ENCODE measurements at places on chromosomes 5 and 9. TPM values are rescaled to one million over a fixed set of nuclear protein-coding genes. Genes with fewer than 3 reads are reported as not detected.
A peak's percentile ranks its signal among the peaks of the same experiment; 100 is the strongest.

PCDHB15 gene
- not detected for total RNA-seq

TRPM6 gene
- total RNA-seq: not detected

CER1 gene
- total RNA-seq: not detected

ARSI gene
- not detected for total RNA-seq

DNAI1 gene
- not detected for total RNA-seq

GTF2H2C gene
- 30.7 TPM for total RNA-seq

PAPPA gene
- total RNA-seq: not detected

SLC25A2 gene
- total RNA-seq: 0.42 TPM

NOXA1 gene
- total RNA-seq: 0.46 TPM

F2RL1 gene
- 0.27 TPM for total RNA-seq

MCCC2 gene
- total RNA-seq: 40.1 TPM

SMIM33 gene
- 1.2 TPM for total RNA-seq

IFNK gene
- not detected for total RNA-seq

GFI1B gene
- total RNA-seq: not detected

CDO1 gene
- total RNA-seq: not detected

PHF24 gene
- total RNA-seq: not detected

GRCh38 chr5:82309091-82309531 is 31.0 kb upstream of the RPS23 start:
- DNase-seq: no peak

DNA sequence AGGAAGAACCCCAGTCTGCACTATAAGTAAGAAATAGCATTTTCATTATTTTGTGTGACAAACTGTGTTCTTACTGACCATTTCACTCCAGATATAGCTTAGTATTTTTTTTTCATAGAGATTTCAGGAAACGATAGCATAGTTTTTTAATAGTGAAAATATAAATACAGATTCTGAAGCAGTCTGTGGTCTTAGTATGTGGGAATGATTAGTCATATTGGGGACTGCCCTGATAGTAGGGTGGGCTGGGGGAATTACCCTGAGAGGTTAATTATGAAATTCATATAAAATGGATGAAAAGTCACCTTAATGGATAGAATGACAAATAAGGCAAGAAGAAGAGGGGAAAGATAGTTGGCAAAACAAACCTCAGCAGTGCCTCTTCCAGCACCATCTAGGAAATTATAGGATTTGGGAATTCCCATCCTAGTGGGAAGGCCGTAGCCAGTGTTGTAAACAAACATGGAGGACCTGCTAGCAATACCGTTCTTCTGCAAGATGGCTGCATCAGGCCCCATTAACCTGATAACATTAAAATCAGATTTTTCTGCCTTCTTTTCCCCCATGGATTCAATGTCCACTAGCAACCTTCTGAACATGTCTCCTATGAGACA is 23.7 kb upstream of the NR3C1 start:
- no peak for DNase-seq

GRCh38 chr5:143056792-143057579 is 286.8 kb downstream of the ARHGAP26 start:
- DNase-seq: no peak

DNA sequence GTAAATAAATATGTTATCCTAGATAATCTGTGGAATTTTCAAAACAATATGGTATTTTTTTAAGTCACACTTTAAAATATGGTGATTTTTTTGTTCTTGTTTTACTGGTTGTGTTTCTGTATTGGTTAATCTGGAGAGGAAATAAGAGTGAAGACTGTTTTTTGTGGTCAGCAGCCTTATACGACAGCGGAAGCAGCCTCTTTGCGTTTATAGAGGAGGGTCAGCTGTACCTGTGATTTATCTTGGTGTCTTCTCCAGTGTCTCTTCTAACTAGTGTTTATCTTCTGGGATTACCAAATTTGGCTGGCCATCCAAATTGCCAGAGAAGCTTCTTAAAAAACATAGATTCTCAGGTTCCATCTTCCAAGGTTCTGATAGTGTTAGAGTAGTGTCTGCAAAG is 58.7 kb downstream of the ICE1 start:
- peak; percentile 35 for DNase-seq

DNA sequence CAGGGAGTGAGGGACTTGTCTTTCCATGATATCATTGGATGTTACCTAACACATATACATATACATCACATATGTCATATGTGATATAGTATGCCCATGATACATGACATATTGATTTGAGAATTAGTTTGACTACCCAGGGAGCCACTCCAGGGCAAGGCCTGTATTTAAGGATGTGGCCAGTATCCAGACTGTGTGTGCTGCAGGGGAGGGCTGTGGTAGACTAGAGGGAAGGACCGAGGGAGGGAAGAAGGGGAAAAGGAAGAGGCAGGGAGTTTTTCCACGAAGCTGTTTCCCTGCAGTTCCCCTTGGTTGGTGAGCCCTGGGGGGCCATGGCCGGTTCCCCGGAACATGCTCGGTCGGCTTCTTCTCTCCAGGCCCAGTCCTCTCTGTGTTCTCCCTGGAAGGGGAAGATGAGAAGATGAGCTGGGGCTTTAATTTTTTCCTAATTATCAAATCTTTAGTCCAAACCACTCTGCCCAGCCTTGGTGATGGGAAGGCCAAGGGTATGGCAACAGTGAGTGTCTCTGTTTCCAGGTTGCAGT is 48.7 kb downstream of the NSUN2 start:
- DNase-seq: no peak

DNA sequence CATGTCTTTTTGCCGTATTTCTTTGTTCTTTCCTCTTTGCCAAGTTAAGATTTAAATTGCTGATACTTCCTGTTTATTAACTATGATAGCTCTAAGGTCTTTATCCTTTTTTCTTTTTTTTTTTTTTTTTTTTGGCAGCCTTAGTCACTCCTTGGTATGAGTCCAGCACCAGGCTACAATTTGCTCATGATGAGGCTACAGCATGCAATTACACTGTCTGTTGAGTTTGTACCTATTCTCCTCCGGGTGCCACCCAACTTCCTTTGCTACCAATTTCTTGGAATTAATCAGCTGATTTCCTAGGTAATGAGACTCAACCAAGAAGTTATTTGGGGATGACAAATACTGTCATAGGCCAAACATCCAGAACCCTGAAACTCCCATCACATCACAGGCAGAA is 25.5 kb downstream of the ACTL7B start:
- DNase-seq: no peak

DNA sequence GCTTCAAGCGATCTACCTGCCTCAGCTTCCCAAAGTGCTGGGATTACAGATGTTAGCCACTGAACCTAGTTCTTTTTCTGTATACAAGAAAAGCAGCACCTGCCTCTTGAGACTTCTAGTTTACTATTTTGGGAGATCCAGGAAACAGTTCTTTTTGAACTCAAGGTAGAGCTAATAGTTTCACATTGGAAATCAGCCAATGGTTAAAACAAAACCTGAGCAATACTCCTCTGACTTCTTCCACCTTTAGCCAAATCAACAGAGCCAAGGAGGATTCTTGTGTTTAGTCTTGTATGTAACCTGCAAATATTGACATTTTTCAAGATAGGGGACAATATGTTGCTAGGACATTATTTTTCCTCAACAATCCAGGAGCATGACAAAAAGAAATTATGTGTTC is 349.4 kb downstream of the SH3GL2 start:
- no peak for DNase-seq

DNA sequence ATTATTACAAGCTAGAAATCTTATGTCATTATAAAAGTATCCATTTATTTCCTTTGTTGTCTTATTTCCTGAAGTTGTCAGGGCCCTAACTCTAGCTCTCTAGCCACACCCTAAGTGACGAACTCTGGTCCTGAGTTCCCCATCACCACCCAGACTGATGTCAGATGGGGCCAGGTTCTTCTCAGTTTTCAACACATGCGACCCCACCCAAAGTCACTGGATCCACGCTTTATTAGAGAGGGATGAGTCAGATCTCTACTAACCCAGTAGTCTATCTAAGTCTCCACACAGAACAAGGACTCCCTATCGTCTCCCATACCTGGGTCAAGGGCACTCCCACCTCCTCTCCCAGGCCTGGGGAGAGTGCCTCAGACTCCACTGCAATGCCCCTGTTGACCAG is 6.8 kb upstream of the FEM1C start:
- no peak for DNase-seq

DNA sequence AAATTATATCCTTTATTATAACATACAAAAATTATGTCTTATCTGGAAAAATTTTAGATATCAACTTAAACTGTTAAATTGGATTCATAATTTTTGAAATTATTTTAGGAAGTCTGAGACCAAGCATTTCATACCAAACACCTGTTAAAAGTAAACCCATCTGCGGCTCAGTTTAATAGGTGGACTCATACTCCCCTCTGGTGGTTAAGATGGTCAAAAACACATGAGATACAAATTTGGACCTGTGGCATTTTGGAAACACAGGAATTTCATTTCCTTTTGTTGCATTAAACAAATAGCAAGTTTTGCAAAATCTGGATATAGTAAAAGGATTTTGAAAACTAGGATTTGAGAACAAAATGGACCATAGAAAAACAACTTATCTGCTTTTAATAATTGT is 53.7 kb downstream of the RGMB start:
- DNase-seq: no peak

- DNase-seq: no peak
Measured at GRCh38 chr5:102539562-102539961, 40.8 kb upstream of the SLCO6A1 start.

GRCh38 chr5:56142614-56143372 is 90.3 kb downstream of the ANKRD55 start:
- DNase-seq: no peak

- no peak for DNase-seq
Measured at GRCh38 chr5:175542232-175542965, 64.0 kb downstream of the SFXN1 start.

- no peak for DNase-seq
Measured at GRCh38 chr5:151881621-151882225, 42.9 kb downstream of the GLRA1 start.

- DNase-seq: no peak
Measured at GRCh38 chr5:77867914-77868313, 91.8 kb upstream of the TBCA start.

- DNase-seq: peak; percentile 50
Measured at GRCh38 chr9:93154293-93154903, 20.3 kb upstream of the NINJ1 start.

DNA sequence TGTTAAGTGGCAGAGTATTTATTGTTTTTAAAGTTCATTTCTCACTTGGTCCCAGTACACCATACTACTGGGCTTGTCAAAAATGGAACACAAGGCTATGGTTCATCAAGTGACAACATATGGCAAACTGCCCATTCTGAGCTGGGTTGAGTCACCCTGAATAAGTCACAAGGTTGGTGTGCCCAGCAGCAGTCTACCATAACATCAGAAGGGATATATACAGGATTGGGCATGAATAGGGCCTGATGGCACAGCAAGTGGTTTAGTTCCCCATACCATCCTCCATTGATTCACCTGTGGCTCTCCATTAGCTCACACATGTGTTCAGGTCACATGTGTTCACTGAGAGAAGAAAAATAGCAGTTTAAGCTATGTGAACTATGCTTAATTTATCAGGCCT is 249.8 kb upstream of the PRDM9 start:
- no peak for DNase-seq

GRCh38 chr5:22970956-22971618 is 117.9 kb upstream of the CDH12 start:
- DNase-seq: no peak

DNA sequence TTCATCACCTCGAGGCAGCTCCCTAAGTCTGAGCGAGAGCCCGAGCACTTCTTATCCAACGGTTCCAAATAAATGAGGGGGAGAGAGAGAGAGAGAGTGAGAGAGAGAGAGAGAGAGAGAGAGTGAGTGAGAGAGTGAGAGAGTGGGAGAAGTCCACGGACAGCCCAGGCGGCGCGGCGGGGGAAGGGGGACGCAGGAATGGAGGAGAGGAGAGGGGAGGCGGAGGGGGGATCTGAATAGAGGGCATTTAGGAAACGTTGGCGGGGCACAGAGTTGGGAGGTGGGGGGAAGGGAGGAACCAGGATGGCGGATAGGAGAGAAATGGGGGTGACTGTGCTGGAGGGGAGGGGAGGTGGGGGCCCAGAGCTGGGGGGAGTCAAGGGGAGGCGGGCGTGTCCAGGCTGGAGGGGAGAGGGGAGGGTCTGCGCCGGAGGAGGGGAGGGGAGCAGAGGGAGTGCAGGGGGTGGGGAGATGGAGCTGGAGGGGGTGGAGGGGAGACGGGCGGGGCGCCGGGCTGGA is 398 bp upstream of the BASP1 start:
- DNase-seq: no peak

DNA sequence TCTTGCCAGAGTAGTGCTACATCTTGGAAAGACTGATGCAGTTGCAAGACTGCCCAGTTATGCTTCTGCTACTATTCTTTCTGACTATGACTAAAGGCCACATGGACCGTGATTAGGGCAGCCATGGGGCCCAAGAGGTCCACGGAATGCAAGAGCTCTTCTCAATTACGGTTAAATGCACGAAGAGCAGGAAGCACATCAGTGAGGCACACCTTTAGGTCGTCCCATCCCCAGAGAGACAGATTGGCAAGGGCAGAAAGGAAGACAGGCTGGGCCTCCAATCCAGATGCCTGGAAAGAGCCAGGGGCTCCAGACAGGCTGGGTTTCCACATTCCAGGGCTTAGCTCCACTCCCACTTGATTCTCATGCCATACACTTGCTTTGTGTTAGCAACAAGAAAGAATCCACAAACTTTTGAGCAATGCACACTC is 132.3 kb upstream of the SLIT3 start:
- DNase-seq: no peak

- DNase-seq: no peak
Measured at GRCh38 chr9:35042081-35042604, 30.3 kb downstream of the VCP start.

GRCh38 chr5:10626473-10627013 is 62.7 kb downstream of the ANKRD33B start:
- no peak for DNase-seq

GRCh38 chr5:92890841-92891244 is 690.2 kb downstream of the NR2F1-AS1 start:
- DNase-seq: no peak

DNA sequence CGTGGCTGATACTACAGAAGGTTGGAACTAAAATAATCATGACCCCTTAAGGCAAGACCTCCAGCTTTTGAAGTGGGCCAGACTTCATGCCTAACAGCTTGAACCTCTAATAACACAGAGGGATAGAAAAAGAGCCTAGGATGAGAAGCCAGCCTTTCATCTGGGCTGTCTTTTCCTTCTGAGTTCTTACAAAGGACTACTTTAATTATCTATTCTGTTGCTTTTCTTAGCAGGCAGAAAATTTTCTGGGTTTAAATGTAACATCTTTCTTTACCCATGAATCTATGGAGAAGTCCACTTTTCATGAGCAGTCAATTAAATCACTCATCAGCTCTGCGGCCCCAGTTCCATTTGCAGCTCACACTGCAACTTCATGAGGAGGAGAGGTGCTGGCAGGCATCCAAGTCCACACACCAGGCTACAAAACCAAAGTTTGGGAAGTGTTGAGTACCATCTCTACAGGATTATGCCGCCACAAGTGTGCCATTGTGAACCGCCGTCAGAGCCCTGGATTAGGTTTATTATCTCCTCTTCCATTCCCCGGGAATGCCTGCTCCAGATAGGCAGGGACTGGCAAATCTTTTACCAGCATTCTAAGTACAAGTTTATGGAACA is 192.0 kb downstream of the TLE4 start:
- no peak for DNase-seq

GRCh38 chr5:124713595-124713994 is 32.8 kb downstream of the ZNF608 start:
- DNase-seq: no peak

All from activated CD4-positive, alpha-beta T cell treated with anti-CD3 and anti-CD28 coated beads, Interleukin-2, amount 10 ng/mL, durations not matched to agents 7 days and 5 days (primary cell).